ENCODE measurements at places on chromosomes 4 and X.

DNA sequence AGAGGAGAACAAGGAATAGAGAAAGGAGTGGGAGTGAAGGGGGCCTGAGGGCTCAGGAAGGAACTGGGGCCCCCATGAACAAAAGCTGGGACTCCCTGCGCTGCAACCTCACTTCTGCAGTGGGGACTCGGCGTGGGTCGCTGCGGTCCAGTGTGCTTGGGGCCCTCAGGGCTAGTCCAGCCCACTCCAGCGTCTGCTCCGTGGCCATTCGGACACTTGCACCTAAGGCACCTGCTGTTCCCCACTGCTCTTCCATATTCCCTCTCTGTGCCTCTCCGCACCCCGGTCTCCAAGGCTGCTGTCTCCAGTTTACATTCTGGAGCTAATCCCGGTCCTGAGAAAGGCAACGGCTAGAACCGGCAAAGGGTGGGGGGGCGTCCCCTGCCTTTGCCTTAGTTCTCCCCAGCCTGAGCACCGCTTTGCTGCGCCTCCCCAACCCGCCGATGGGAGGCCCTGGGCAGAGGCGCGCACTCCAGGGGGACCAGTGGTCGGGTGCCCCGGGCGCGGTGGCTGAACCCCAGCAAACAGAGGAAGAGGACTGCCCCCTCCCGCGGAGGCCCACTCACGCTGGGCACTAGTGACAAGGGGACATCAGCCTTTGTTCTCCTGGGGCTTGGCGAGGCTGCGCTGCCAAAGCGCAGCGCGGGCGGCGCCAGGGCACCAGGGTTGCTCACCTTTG, 327.7 kb upstream of the F9 start:
- no peak for DNase-seq

GRCh38 chrX:103012945-103013344, 51.0 kb downstream of the BEX1 start:
- DNase-seq = no peak

DNA sequence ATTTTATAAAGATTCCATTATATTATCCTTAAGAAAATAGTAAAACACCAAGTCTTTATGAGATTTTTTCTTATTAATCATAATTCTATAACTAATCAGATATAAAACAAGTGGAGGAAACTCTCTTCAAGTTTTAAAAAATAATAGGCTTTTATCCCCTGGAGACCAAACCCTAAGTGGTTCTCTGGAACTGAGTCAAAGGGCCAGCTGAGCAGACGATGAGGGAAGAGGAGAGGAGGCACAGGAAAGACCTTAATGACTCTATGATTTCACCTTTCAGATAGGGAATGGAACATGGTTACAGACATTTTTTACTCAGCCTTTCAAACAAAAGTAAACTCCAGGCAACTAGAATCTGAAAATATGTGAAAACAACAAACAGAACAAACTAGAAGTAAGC, 201.8 kb downstream of the SLC39A8 start:
- no peak for DNase-seq

DNA sequence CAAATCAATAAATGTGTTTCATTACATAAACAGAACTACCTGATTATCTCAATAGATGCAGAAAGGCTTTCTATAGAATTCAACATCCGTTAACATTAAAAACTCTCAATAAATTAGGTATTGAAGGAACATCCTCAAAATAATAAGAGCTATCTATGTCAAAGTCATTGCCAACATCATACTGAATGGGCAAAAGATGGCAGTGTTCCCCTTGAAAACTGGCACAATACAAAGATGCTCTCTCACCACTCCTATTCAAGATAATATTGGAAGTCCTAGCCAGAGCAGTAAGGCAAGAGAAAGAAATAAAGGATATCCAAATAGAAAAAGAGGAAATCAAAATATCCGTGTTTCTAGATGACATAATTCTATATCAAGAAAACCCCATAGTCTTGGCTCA, 466.4 kb downstream of the MAGEE1 start:
- no peak for DNase-seq

GRCh38 chr4:162761965-162762364, 404.7 kb downstream of the NAF1 start:
- no peak for DNase-seq

GRCh38 chrX:19377799-19378198, 34.1 kb downstream of the PDHA1 start:
- no peak for DNase-seq

DNA sequence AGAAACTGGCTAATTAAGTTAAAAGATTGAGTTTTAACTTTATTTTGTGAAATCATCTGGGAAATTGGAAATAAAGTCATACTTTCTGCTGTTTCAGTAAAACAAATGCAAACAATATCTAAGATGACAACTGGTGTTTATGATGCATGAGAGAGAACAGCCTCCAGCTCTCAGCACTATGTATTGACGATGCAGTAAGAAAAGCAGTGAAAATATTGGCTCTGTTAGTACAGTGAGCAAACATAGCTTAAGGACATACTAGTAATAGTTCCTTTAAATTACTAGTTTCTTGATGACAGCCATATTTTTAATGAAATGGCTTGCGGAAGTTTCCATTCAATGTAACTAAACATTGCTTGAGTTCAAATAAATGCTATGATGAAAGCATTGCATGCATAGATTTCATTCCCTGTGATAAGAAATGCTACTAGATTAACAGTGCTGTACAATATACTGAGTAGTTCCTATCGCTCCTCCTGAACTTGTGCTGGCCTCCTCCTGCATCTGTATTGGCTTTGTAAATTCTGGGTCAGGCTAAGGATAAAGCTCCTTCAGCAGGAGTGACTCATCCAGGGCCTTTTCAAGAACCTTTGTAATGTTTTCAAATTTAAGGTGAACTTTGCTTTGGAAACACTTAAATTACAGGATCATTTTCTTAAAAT, 11.6 kb downstream of the ARHGAP24 start:
- no peak for DNase-seq

Data from stimulated activated CD4-positive, alpha-beta T cell treated with anti-CD3 and anti-CD28 coated beads, Interleukin-2, amount 100 ng/mL, for 24 hours (primary cell).